ENCODE measurements at places on chromosomes 4 and X.

- no peak for DNase-seq
Measured at GRCh38 chr4:1547856-1548826, 136.0 kb downstream of the FAM53A start.

DNA sequence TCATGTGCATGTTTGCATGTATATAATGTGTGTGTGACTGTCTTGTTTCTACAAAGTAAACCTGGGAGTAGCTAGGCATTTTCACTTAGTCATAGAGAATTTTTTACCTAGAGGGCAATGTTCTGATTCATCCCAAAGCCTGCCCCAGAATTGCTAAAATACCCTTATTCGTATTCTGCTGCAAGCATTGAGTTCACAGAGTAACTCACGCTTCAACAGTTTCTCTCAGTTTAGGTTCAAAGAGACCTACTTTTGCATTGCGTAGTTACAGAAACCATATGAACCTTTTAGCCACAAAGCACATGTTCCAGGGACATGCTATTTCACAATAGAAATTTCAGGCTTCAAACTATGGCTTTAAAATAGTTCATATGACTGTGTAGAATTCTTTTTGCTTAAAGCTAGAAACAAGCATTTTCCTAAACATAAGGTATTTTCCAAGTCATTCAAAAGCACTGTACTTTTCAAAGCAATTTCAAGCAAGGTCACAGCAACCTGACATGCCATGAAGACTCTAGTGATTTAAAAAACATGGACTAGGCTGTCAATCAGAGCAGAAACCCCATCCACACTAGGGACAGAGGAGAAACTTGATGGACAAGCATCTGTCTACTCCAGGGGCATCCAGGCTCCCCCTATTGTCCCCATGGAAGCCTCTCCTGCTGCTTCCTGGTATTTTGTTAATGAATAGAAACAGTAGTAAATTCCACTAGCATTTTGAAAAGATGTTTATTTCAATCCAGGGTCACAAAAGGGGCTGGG is 81.5 kb upstream of the MAPK10 start:
- no peak for DNase-seq

DNA sequence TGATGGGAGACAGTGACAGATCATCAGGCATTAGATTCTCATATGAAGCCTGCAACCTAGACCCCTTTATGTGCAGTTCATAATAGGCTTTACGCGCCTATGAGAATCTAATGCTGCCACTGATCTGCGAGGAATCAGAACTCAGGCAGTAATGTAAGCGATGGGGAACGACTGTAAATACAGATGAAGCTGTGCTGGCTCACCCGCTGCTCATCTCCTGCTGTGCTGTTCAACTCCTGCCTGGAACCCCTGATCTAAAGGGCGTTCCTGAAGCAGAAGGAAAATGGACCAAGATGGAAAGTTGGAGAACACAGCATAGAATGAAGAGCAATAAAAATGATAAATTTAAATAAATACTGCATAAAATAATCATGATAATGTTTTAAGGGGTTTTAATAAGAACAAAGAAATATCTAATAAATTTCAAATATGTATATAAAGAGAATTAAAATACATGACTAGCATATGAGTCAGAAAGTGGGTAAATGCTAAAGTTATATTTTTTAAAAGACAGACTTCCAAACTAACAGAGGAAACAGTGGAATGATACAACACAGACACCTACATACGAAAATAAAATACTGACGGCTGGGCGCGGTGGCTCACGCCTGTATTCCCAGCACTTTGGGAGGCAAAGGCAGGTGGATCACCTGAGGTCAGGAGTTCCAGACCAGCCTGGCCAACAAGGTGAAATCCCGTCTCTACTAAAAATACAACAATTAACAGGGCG is 59.2 kb downstream of the RBM47 start:
- no peak for DNase-seq

DNA sequence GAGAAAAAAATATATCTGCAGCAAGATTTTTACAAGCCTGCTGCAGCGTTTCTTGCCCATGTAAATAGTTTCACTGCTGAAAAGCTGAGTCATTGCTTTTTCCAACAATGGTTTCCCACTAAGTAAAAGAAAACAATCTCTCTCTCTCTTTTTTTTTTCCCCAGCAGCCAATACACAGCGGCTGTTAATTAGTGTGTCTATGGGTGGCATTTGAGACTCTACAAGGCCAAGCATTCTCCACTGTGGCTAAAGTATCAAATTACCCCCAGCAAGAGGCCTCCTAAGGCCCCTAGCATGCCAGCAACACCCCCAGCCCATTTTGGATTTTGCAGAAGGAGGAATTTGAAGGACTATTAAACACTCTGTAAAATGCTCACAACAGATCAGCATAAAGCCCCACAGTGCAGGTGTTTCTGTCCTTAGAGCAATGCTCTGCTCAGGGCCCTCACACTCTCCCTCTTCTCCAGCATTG is 837.4 kb downstream of the TRIML1 start:
- DNase-seq = no peak

DNA sequence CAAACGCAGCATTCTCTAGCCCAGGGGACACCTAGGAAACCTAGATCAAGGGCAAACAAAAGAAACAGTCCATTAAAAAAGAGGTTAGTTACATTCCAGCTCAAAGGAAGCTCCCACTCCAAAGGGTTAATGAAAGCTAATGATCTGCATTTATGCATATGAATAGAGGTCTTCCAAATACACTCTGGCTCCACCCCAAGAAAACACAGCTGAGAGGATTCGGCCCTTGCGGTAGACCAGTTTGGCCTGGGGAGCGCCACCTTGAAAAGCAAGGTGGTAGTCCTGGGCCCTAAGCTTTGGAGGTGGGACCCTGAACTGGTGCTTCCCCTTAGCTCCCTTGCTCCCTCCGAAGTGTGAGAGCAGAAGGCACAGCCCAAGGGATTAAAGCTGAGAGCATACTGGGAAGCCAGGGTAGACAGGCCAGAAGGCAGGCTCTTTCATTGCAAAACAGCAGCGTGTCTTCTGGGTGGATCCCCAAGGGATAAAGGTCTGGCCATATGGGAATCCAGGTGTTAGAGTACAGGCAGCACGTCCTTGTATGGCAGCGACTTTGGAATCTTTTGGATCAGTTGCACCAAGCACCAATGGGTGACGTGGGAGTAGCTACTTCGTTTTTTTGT is 3.7 kb downstream of the GABRQ start:
- no peak for DNase-seq

- no peak for DNase-seq
Measured at GRCh38 chr4:115575851-115576250, 462.4 kb upstream of the NDST4 start.

DNA sequence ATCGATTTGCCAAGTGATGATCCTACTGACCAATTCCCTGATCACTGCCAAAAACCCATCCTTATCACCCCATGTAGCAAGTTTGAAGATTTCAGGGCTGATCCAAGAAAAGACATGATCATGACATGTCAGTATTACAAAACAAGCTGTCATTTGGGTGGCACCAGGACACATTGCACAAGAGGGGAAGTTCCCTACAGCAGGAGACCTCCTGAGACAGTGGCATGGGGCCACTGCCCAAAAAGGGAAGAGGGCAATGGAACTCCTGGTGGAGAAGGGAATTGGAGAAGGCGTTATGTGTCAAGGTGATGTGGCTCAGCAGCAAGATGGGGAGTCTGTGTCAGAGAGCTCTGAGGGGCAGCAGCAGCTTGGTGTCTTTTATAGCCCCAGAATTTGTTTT is 43.4 kb downstream of the ZNF182 start:
- no peak for DNase-seq

GRCh38 chr4:37663552-37663951 is 22.6 kb downstream of the RELL1 start:
- no peak for DNase-seq

- DNase-seq = no peak
Measured at GRCh38 chr4:98204236-98204553, 57.0 kb upstream of the RAP1GDS1 start.

DNA sequence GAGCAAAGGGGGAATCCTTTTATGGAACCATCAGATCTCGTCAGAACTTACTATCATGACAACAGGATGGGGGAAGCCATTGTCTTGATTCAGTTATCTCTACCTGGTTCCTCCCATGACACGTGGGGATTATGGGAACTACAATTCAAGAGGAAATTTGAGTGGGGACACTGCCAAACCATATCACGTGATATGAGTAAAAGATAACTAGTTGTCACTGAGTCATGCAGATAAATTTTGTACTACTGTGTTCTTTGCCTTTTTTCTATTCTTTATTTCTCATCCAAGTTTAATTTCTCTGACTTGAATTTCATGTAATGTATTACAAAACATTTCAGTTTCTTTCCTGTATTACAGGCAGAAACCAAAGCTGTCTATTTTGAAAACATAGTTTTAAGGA is 383.2 kb downstream of the EPHA5 start:
- DNase-seq = no peak

- no peak for DNase-seq
Measured at GRCh38 chr4:109052821-109053220, 249.6 kb downstream of the COL25A1 start.

- DNase-seq = no peak
Measured at GRCh38 chr4:79248610-79249009, 77.3 kb downstream of the NAA11 start.

GRCh38 chrX:11397680-11398079 is 104.5 kb downstream of the AMELX start:
- no peak for DNase-seq

Measured in left lobe of liver (tissue), 2 donors.